ENCODE measurements at places on chromosomes 3 and 15.

DNA sequence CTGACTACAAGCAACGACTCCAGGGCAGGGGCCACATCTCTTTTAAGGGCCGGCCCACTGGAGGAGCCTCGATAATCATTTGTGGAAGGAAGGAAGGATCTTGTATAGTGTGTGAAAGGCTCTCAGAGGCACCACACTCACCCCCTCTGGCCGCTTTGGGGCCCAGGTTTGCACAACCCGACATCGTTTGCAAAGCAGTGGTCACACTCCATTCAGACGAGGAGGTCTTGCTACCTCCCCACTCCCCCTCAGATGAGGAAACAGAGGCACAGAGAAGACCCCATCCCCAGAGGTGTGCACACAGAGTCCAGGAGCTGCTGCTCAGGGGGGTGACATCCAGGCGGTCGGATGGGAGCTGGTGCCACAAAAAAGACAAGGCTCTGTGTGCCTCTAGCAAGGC is 29.6 kb downstream of the IQSEC1 start:
- no peak overlapping the region for H3K4me3 ChIP-seq
- no peaks in the 10 kb centered on the region for H3K27me3 ChIP-seq
- no peaks in the 10 kb centered on the region for H3K36me3 ChIP-seq
- peaks cover 21% of the 10 kb centered on the region for H3K4me1 ChIP-seq

GRCh38 chr15:20356444-20356910 is 185.1 kb downstream of the GOLGA6L6 start:
- DNase-seq = peak; percentile 72
- H3K36me3 ChIP-seq = no peaks in the 10 kb centered on the region
- H3K27me3 ChIP-seq = no peaks in the 10 kb centered on the region
- peaks cover 36% of the 10 kb centered on the region for H3K4me1 ChIP-seq
- H3K4me3 ChIP-seq = no peak overlapping the region

- DNase-seq = no peak
- no peaks in the 10 kb centered on the region for H3K36me3 ChIP-seq
- H3K27ac ChIP-seq = no peak overlapping the region
- peaks cover 9% of the 10 kb centered on the region for H3K4me1 ChIP-seq
- H3K4me3 ChIP-seq = no peak overlapping the region
Measured at GRCh38 chr15:75695634-75696310, 16.9 kb downstream of the CSPG4 start.

- no peaks in the 10 kb centered on the region for H3K4me1 ChIP-seq
- H3K4me3 ChIP-seq = no peak overlapping the region
- no peaks in the 10 kb centered on the region for H3K36me3 ChIP-seq
- H3K27me3 ChIP-seq = no peaks in the 10 kb centered on the region
Measured at GRCh38 chr15:57421551-57421950, 45.2 kb downstream of the CGNL1 start.

- no peak overlapping the region for H3K4me3 ChIP-seq
- peaks cover 9% of the 10 kb centered on the region for H3K27me3 ChIP-seq
- no peak overlapping the region for H3K27ac ChIP-seq
- DNase-seq = no peak
- H3K4me1 ChIP-seq = no peaks in the 10 kb centered on the region
Measured at GRCh38 chr3:64082961-64083541, 59.8 kb upstream of the PSMD6 start.

- H3K4me1 ChIP-seq = no peaks in the 10 kb centered on the region
- H3K27ac ChIP-seq = no peak overlapping the region
- no peaks in the 10 kb centered on the region for H3K27me3 ChIP-seq
- H3K36me3 ChIP-seq = no peaks in the 10 kb centered on the region
Measured at GRCh38 chr3:106629215-106629832, 747.9 kb upstream of the CCDC54 start.

GRCh38 chr15:73983211-73983727 is 8.8 kb downstream of the STOML1 start:
- peaks cover 6% of the 10 kb centered on the region for H3K36me3 ChIP-seq
- no peak overlapping the region for H3K4me3 ChIP-seq
- no peak overlapping the region for H3K27ac ChIP-seq
- no peak for DNase-seq
- H3K27me3 ChIP-seq = no peaks in the 10 kb centered on the region
- peaks cover 37% of the 10 kb centered on the region for H3K4me1 ChIP-seq

All from CD4-positive, alpha-beta T cell (primary cell).